ENCODE measurements at places on chromosomes 11 and 22. TPM values are rescaled to one million over a fixed set of nuclear protein-coding genes. Genes with fewer than 3 reads are reported as not detected.

Gene GAL3ST1
- total RNA-seq, result not detected

Gene C22orf31
- not detected for total RNA-seq

Gene BEST1
- 3.2 TPM for total RNA-seq

Gene OR4X2
- not detected for total RNA-seq

Gene OR5I1
- not detected for total RNA-seq

Gene CENPM
- 14.2 TPM for total RNA-seq

Gene ELF5
- under 0.01 TPM for total RNA-seq

Gene KCNQ1
- total RNA-seq, result not detected

Gene SERPING1
- total RNA-seq, result 10.8 TPM

Gene MISFA
- total RNA-seq, result under 0.01 TPM

Gene TTC36
- total RNA-seq, result 0.97 TPM

Gene TRIM34
- 7.1 TPM for total RNA-seq

Gene HBG2
- not detected for total RNA-seq

Gene OR56B1
- total RNA-seq, result not detected

Gene GNB1L
- total RNA-seq, result 11.0 TPM

Gene TMEM151A
- total RNA-seq, result under 0.01 TPM

Gene PARVG
- not detected for total RNA-seq

Gene FAM111B
- 12.2 TPM for total RNA-seq

Gene OR5P2
- total RNA-seq, result under 0.01 TPM

Gene TRIM29
- total RNA-seq, result 1.3 TPM

Gene C11orf65
- 0.86 TPM for total RNA-seq

Gene PIH1D2
- 2.6 TPM for total RNA-seq

Gene SLC6A5
- not detected for total RNA-seq

Gene KCTD14
- 0.97 TPM for total RNA-seq

Gene SMTNL1
- not detected for total RNA-seq

Gene POU2AF1
- not detected for total RNA-seq

Gene TNNI2
- total RNA-seq, result not detected

Gene RELA
- 22.2 TPM for total RNA-seq

Gene KRTAP5-9
- total RNA-seq, result not detected

Gene SCUBE1
- not detected for total RNA-seq

Gene NRGN
- total RNA-seq, result 1.6 TPM

Gene MMP10
- 0.86 TPM for total RNA-seq

Gene SDHD
- 140 TPM for total RNA-seq

Gene MS4A6A
- not detected for total RNA-seq

Gene NCR3LG1
- total RNA-seq, result 16.8 TPM

Gene LMO1
- not detected for total RNA-seq

Gene KCNJ5
- under 0.01 TPM for total RNA-seq

Gene SUSD2
- total RNA-seq, result 0.64 TPM

Gene RIMBP3B
- total RNA-seq, result 0.32 TPM

Gene TRIM22
- 70.9 TPM for total RNA-seq

Gene TP53I11
- total RNA-seq, result 25.8 TPM

Gene LMO2
- under 0.01 TPM for total RNA-seq

Gene UBASH3B
- 30.7 TPM for total RNA-seq

Gene ESAM
- total RNA-seq, result 0.43 TPM

Gene HBG1
- total RNA-seq, result not detected

Gene CHKA
- total RNA-seq, result 10.8 TPM

Gene CHADL
- total RNA-seq, result 0.64 TPM

Gene AIFM3
- 0.43 TPM for total RNA-seq

Gene CHST1
- 0.97 TPM for total RNA-seq

Gene SAA4
- total RNA-seq, result not detected

Gene CABP7
- total RNA-seq, result not detected

Gene KCNA4
- total RNA-seq, result not detected
